ENCODE measurements at places on chromosomes 1 and 21.

GRCh38 chr1:59845091-59845490 lies 30.3 kb downstream of the HOOK1 start:
- DNase-seq, result no peak

GRCh38 chr1:43991200-43991475 lies 261 bp upstream of the CCDC24 start:
- no peak for DNase-seq

- no peak for DNase-seq
Observed at GRCh38 chr1:200146100-200146499, 118.6 kb downstream of the NR5A2 start.

DNA sequence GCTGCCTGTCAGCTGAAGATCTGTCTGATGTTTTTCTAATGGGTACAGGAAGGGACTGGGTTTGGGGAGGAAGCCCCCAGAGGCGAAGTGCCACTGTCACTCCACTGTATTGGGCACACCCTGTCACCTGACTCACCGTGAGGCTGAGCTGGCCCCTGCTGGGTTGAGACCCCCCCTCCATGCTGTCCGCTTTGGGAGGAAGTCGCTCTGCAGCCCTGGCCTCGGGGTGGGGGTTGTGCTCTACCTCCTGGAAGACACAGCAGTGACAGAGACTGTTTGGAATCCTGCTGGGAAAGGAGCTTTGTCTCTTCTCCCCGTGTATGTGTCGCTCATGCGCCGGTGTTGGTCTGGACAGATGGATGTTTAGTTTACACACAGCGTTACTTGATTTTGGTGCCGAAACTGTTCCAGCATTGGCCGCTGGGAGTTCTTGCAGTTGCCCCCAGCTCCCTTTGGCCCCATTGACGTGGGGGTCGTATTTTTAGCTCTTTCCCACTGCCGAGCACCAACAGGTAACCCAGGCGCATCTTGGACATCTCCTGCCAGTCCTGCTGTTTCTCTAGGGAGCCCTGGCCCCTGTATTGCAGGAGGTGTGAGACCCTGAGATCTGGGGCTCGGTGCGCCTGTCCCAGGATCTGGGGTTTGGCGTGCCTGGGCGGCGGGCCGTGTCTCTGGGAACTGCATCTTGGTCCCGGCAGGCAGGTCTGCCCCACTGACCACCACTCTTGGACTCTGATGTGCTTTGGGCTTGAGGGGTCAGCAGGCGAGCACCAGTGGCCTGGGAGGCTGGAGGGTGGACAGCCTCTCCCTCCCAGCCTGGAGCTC lies 30.3 kb downstream of the SLX9 start:
- no peak for DNase-seq

GRCh38 chr1:116325104-116325503 lies 47.9 kb upstream of the ATP1A1 start:
- no peak for DNase-seq

GRCh38 chr1:108560189-108560873 lies 431 bp downstream of the EEIG2 start:
- DNase-seq, result no peak

DNA sequence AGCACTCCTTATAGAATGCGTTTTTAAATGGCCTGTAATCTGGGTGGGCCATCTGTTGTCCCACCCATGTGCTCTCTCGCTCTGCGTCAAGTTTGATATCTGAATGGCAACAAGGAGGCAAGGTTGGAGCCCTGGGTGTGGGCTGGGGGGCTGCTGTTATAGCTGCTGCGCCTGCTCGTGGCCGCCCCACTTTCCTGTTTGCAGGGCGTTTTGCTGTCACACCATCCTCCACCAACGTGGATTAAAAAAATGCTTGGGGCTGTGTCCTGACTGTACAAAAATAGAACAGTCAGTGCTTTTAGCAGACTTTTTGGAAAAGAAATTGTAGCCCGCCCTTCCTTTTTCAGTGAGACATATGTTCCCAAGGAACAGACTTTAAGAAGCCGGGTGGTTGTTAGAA lies 25.4 kb downstream of the UMODL1 start:
- DNase-seq, result no peak

DNA sequence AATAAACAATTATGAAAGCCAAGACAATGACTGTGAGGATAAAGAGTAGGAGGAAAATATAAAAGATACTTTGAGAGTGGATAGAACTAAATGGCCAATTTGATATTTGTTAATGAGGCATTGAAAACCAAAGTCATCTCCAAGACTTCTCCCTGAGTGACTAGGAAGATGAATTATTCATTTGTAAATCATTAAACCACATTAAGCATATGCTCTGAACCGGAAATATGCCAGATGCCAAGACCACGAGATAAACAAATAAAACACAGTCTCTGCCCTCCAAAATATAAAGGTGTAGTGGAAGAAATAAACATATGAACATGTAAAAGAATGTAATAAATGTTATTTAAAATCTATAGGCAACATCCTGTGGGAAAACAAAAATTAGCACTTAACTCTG lies 78.8 kb downstream of the MRPL39 start:
- DNase-seq, result no peak

DNA sequence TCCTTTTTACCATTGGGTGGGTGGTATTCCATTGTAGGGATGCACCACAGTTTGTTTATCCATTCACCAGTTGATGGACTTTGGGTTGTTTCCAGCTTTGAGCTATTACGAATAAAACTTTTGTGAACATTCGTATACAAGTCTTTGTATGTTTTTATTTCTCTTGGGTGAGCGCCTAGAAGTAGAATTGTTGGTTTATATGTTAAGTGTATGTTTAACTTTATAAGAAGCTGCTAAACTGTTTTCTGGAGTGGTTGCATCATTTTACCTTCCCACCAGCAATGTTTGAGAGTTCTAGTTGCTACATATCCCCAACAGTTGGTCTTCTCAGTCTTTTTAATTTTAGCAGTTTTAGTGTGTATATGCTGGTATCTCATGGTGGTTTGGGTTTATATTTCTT lies 132.5 kb downstream of the PEX14 start:
- no peak for DNase-seq

DNA sequence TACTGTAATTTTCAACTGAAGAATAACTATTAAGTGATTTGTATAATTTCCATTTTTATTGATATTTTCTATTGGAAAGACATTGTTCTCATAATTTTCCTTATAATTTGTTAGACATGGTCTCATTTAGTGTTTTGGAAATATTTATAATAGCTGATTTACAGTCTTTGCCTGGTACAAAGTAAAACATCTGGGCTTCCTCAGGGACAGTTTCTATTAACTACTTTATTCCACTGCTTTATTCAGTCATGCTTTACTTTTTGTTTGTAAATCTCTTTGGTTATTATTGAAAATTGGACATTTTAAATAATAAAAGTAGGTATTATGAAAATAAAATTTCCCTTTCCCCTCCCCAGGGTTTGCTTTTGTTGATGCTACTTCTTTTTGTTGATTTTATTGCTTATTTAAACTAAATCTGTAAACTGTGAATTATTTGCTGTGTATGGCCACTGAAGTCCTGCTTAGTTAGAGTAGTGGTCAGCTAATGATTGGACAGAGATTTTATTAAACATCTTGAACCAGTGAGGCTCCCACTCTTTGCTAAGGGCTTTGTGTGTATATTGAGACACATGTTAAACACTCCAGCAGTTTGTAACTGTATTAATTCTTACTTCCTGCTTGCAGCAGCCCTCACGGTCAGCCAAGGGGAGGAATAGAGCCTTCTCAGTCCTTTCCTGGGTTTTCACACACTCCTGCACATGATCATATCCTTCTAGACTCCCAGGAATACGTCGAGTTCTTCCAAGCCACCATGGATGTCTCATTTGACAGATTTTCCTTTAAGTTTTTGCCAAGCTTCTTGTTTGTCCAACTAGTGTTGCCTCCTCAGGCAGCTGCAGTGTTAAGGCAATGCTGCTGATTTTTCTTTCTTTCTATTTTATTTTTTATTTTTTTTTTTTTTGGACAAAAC lies 994.6 kb upstream of the PRMT6 start:
- no peak for DNase-seq

GRCh38 chr1:88571506-88571905 lies 112.6 kb upstream of the PKN2 start:
- no peak for DNase-seq

GRCh38 chr1:116806671-116807070 lies 52.4 kb downstream of the CD2 start:
- DNase-seq, result no peak

- DNase-seq, result no peak
Observed at GRCh38 chr1:217026531-217026930, 303.3 kb upstream of the ESRRG start.

- DNase-seq, result peak; percentile 95
Observed at GRCh38 chr1:211578640-211579439, at the start of gene SLC30A1. Gene SLC30A1 (minus strand): TSS chr1:211579161. CDS start chr1:211578612, 549 bp downstream.

DNA sequence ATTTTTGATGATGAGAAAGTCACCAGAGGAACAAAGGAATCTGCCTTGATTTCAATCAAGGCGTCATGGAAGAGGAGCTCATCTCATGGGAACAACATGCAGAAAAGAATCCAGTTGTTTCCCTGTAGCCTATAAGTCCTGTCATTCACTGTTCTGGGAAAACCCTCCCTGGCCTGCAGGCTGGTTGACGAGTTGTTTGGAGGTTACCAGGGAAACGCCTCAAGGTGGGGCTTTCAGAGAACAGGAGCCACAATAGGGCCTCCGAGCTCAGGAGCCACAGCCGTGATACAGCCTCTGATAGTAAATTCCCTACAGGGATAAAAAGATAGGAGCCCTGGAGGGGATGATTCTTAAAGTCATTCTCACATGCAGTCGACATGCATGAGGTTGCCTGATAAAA lies 135.2 kb downstream of the PSMG1 start:
- DNase-seq, result no peak

DNA sequence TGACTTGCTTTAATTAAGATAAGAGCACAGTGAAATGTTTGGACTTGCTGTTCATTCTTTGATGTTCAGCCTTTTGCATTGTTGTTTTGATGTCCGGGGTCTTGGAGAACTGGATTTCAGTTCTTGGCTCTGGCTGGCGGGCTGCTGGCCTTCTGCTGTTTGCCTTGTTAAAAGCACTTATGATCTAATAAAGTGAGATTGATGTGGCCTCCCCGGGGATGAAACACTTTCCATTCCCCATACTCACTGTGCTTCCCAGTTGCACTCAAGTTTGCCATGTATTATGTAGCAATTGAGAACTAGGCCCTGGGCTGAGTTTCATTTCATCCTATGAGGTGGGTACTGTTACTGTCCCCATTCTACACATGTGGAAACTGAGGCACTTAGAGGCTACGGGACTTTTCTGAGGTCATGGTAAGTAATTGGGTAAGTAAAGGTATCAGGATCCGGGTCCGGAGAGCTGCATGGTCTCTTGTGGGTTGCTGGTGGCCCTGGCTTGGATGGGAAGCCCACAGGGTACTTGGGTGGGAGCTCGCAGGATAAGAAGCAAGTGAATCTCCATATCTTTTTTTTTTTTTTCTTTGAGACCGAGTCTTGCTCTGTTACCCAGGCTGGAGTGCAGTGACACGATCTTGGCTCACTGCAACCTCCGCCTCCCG lies 127.7 kb upstream of the ZBTB40 start:
- no peak for DNase-seq

- DNase-seq, result no peak
Observed at GRCh38 chr1:172941471-172941870, 109.3 kb downstream of the TNFSF18 start.

All from AML-193 (cell line).